Stimulated activated CD4-positive, alpha-beta T cell treated with anti-CD3 and anti-CD28 coated beads, Interleukin-4, amount 100 ng/mL, for 24 hours (primary cell): ENCODE measurements at places on chromosomes 6 and 20.

DNA sequence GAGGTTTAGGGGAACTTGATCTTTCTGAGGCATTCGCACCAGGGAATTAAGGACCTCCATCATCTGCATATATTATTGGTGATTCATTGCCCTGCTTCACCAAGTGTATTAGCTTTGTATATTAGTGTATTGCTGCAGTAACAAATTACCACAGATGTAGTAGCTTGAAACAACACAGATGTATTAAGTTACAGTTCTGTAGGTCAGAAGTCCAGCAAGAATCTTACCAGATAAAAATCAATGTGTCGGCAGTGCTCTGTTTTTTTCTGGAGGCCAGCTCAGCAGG, 65.8 kb downstream of the HMGN3 start:
- DNase-seq: no peak

GRCh38 chr6:74757813-74758212, 448.0 kb downstream of the COL12A1 start:
- DNase-seq: no peak

DNA sequence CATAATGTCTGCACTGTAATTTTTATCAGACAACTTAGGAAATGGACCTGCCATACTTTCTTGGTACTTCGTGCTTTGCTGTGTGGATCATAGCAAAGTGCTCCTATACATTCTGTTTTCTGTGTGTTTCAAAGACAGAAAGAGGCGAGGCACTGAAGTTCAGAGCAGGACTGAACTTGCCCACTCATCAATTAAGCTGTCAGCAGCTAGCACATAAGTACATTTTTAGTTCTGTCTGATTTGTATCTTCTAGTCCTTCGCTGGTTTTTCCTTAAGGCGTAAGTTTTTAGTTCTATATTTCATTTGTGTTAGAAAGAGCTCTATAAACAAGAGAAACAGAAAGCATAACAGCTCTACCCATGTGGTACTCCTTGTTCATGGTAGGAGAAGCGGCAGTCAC, 42.1 kb downstream of the MAP3K4 start:
- DNase-seq: no peak

GRCh38 chr6:136440203-136440602, 110.0 kb downstream of the MAP7 start:
- DNase-seq: no peak

DNA sequence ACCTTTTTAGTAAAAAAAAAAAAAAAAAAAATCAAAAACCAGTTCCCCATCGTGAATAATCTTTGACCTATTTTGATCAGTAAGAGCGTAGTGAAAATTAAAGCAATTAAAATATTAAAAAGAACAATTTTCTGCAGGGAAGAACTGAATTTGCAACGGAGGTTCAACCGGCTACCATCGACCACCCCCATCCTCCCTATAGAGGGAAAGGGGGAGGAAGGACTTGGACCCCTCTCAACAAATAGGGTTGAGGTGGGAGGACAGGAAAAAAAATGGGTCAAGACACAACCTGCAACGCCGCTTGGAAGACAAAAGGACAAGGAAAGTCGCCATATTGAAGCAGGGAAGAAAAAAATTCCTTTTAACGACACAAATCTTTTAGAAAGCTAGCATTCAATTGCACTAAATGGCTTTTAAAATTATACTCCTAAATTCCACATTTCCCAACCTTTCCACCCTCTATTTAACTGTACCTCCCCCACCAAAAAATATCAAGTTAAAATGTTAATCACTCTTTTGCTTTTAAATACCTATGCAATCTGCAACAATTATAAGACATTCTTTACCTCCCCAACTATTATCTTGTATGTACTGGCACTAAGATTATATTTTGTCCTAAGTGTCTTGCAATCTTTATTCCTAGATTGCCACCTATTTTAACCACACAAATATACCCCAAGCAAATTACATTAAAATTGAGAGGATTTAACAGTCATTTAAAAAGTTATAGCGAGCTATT, 1.7 kb downstream of the PPP1R10 start:
- DNase-seq: peak; percentile 44
